ENCODE measurements at places on chromosomes 5 and 9. TPM values are rescaled to one million over a fixed set of nuclear protein-coding genes. Genes with fewer than 3 reads are reported as not detected.
A peak's percentile ranks its signal among the peaks of the same experiment; 100 is the strongest.

DNA sequence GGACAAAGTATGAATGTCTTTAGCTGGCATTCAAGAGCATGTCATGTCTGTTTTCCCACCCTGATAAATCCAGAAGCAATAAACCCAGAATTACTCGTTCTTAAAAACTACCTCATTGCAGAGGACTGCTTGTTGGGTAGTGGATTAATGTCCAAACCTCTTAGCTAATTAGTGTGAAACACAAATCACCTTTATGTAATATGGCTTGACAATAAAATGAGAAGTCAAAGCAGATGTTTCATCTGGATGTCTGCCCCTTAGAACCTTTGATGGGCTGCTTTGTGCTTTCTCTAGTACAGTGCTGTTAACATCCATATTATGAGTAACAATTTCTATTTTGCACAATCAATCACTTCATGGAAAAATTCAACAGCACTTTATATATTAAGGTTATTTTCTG, 149.1 kb upstream of the TUT7 start:
- no peaks in the 10 kb centered on the region for H3K4me1 ChIP-seq
- peaks cover 18% of the 10 kb centered on the region for H3K27me3 ChIP-seq
- no peak overlapping the region for H3K4me3 ChIP-seq
- no peaks in the 10 kb centered on the region for H3K36me3 ChIP-seq
- H3K27ac ChIP-seq, result no peak overlapping the region
- no peak for DNase-seq

- H3K27ac ChIP-seq, result no peak overlapping the region
- no peak overlapping the region for H3K4me3 ChIP-seq
- no peak for DNase-seq
- no peaks in the 10 kb centered on the region for H3K36me3 ChIP-seq
- H3K27me3 ChIP-seq, result peaks cover 9% of the 10 kb centered on the region
- H3K4me1 ChIP-seq, result no peaks in the 10 kb centered on the region
These were observed 183.0 kb downstream of the CETN3 start for GRCh38 chr5:90226433-90227099.

DNA sequence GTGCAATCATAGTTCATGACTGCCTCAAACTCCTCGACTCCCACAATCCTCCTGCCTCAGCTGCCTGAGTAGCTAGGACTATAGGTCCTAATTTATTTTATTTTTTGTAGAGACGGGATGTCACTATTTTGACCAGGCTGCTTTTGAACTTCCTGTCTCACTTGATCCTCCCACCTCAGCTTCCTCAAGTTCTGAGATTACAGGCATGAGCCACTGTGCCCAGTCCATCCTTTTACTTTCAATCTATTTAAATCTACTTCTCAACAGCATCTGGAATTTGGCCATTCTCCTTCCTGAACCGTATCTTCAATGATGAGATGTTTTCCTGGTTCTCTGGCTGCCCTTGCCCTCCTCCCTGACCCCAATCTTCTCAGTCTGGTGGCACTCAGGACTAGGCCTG, 12.2 kb upstream of the GRIN1 start:
- H3K36me3 ChIP-seq, result peaks cover 7% of the 10 kb centered on the region
- H3K27me3 ChIP-seq, result peaks cover 2% of the 10 kb centered on the region
- H3K4me3 ChIP-seq, result peak overlapping the region; percentile 91
- peak overlapping the region; percentile 90 for H3K27ac ChIP-seq
- no peak for DNase-seq
- H3K4me1 ChIP-seq, result peaks cover 19% of the 10 kb centered on the region

The C9 gene
- not detected for total RNA-seq

The PCDHB10 gene
- total RNA-seq, result not detected

DNA sequence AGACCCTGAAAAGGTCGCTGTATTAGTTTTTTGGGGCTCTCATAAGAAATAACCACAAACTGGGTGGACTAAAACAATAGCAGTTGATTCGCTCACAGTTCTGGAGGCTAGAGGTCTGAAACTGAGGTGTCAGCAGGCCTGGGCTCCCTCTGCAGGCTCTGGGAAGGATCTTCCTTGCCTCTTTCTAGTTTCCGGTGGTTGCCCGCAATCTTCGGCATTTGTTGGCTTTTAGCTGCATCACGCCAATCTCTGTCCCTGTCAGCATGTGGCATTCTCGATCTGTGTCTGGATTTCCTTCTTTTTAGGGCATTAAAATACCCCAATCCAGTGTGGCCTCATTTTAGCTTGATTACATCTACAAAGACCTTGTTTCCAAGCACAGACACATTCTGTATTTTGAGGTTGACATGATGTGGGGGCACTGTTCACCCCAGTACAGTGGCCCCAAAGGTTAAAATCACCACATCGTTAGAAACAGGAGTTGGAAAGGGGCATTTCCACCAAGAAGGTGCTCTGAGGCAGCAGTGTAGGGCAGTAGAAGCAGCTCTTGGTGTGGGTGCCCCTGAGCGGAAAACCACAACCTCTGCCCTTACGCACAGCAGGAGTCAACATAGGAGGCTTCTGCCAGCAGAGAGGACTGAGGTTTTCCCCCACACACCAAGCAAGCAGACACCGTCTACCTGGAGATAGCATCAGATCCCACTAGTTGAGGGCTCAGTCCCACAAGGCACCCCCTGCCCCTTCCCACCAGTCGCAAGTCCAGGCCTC, 13.5 kb downstream of the ZNF79 start:
- no peaks in the 10 kb centered on the region for H3K27me3 ChIP-seq
- H3K27ac ChIP-seq, result no peak overlapping the region
- peaks cover 2% of the 10 kb centered on the region for H3K4me1 ChIP-seq
- DNase-seq, result no peak
- no peak overlapping the region for H3K4me3 ChIP-seq

All from activated naive CD4-positive, alpha-beta T cell treated with anti-CD3 and anti-CD28 coated beads for 36 hours (primary cell).